ENCODE measurements at places on chromosomes 12 and 14.

- peak; percentile 29 for DNase-seq
Observed at GRCh38 chr12:49059299-49060171, 1.1 kb downstream of the KMT2D start.

- DNase-seq = no peak
Observed at GRCh38 chr12:40820794-40821484, 128.7 kb downstream of the CNTN1 start.

- peak; percentile 44 for DNase-seq
Observed at GRCh38 chr12:91833780-91834359, 311.8 kb downstream of the BTG1 start.

DNA sequence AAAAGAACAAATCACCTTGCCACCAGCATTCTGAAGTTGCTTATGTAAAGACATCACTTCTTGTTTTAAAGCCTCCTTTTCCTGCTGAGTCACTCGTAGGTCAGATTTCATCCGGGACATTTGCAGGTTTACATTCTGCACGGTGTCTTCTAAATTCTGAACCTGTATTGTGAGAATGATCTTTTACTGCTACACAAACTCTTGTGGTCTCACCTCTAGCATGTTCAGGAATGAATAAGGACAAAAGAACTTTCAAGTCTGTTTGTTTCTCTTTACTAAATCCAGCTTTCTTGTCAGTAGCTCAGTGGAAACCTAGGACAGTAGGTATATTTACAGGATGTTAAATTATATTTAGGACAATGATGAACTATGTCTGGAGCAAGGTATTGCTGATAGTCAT, 73.5 kb upstream of the SAV1 start:
- DNase-seq = no peak

GRCh38 chr12:119786539-119786938, 90.6 kb downstream of the CIT start:
- no peak for DNase-seq

DNA sequence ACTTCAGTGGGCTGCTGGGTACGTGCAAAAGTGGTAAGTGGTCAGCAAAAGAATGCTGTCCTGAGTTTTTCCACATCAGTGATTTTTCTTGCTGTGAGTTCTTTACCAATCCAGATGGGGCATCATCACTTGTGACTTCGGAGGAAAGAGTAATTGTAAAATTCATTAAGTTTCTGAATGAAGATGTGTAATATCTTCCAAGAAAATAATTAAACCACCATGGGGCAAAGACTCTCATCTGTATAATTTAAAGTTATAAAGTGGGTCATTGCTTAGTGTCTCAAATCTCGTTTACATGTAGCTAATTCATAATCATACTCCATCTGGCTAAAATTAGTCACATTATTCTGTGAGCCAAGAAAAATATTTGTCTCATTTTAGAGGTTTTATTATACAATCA, 10.8 kb upstream of the MED6 start:
- no peak for DNase-seq

DNA sequence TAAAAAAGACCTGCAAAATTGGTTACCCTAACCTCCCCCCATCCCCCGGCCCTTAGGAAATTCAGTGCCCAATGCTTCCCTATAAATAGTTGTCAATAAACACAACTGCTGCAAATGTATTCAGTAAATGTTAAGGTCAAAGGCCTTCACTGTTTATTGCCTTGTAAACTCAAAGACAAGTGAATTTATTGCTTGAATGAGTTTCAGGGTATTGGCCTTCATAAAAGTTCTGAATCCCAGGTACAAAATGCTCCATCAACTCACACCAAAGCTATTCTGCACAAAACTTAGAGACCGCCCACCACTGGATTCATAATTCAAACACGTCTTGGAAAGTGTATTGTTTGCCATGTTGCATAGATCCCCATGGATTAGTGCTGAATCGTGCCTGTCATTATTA, 63.3 kb upstream of the CDKN3 start:
- no peak for DNase-seq

DNA sequence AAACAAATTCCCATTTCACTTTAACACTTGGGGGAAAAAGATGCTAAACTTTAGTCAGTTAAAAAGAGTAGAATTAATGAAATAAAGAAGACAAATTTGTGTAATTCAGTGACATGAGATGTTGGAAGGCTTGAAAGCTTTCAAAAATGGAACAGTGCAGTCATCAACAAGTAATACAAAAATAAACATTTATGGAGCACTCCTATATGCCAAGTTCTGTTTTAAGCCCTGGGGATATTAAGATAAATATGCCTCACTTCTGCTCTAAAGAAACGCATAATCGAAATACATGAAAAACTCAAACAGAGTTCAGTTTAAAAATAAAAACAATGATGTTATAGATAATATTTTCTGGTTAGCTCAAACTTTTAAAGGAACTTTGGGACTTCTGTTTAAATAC, 93.0 kb downstream of the KCNH5 start:
- DNase-seq = no peak

DNA sequence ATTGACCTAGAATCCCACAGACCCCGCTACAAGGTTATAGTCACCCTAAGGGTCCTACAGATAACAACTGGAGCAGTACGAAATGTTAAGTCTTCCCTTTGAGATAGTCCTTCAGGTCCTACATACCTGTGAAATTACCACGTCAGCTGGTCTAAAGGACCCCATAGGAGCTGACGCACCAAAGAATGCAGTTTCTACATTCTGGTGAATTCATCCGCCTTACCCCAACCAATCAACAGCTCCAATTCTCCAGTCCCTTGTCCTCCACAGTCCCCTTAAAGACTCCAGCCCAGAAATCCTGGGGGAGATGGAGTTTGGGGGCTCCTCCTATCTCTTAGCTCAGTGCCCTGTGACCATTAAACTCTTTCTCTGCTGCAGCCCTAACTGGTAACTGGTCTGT, 36.2 kb upstream of the PRMT8 start:
- DNase-seq = no peak

DNA sequence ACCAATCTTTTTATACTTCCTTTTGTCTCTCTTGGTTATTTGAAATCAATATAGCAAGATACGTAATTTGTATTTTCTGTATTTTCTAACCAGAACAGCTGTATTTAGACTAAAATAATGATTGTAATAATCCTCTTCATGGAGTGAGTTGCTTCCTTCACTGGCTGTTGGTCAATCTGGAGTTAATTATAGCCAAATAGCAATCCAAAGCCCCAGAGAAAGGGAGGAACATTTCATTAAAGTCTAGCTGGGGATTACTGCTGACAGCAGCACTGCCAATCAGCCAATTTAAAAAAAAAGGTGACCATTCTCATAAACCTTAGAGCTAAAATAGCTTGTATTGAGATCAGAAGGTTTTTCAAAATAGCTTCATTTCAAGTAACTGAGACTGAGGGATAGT, 118.0 kb downstream of the TRHDE start:
- no peak for DNase-seq

DNA sequence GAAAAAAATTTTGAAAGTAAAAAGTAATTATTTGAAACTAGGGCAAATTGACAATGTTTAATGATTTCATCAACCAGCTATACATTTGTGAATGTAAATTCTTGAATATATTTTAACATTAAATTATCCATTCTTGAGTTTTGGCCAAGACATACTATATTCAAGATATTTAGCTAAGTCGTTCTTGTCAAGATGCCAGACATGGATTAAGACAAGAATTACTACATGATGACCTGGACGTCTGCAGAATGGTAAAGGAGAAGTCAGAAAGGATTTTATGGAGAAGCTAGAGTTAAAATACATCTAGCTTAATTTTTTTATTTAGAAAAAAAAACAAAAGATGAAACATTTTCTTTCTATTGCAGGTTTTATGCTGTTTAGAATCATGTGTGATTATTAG, 255.8 kb downstream of the TMTC2 start:
- DNase-seq = no peak

DNA sequence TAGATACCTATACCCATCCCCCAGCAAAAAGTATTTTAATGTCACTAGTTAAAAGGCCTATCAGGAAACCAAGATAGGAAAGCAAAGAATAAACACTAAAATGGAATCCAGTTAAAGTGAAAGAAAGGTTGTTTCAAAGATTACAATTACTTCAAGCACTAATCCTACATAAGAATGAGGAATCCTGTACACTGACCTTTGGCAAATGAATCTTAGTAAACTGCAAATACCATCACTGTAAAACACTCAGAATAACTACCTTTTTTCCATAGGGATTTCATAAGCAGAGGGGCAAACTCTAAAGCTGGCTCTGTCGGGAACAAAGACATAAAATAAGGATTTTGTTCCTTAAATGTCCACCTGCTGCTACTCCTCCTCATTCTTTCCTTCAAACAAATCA, 25.9 kb downstream of the CEP83 start:
- no peak for DNase-seq

All from suppressor macrophage (primary cell).